Hematopoietic multipotent progenitor cell treated with erythropoietin and hydrocortisone succinate and interleukin-3 and kit ligand, for 4 days (in vitro differentiated cells): ENCODE measurements at places on chromosomes 2 and 18.

DNA sequence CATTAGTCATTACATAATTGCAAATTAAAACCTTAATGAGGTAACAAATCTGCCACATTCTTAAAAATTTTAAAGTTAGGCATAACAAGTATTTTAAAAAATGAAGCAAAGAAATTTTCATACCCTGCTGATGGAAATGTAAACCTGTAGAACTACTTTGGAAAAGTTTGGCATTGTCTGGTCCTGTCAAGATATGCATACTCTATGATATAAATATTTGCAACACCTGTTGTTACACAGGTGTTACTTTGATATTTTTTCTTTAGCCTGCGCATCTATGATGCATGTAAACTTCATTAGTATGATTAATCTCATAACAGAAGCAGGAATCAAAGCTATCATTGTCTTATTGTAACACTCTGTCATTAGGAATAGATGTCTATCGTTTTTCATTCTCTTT lies 634.3 kb downstream of the TRIB2 start:
- DNase-seq: no peak

- no peak for DNase-seq
Observed at GRCh38 chr2:42296226-42296625, 64.8 kb downstream of the COX7A2L start.

GRCh38 chr2:6441800-6442199 lies 423.9 kb downstream of the CMPK2 start:
- no peak for DNase-seq

DNA sequence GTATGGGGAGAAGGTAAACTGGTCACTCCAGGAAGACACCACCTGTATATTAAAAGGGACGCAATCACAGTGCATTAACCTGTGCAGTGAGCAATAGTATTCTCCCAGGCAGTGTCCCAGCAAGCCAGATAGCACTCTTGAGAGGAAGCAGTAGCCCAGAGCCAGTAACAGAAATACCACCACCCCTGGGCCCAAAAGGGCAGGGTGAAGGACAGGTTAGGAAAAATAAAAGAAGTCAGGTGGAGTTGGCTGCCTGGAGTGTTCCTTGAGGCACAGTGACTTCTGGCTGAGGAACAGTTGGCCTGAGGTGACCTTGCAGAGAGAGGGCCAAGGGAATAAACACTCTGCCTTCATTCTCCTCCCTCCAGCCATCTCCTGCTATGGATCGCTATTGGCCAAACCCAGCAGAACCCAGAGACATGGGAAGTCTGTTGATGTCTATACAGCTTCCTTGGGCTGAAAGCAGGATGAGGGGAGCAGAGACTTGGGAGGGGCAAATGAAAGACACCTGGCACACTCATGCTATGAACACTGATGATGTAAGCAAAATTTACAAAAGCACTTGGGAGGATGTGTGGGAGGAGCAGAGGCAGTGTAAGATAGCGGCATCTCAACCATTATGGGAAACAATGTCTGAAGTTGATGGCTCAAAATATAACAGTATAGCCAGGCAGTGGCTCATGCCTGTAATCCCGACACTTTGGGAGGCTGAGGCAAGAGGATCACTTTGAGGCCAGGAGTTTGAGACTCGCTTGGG lies 7.5 kb downstream of the C18orf32 start:
- DNase-seq: no peak

DNA sequence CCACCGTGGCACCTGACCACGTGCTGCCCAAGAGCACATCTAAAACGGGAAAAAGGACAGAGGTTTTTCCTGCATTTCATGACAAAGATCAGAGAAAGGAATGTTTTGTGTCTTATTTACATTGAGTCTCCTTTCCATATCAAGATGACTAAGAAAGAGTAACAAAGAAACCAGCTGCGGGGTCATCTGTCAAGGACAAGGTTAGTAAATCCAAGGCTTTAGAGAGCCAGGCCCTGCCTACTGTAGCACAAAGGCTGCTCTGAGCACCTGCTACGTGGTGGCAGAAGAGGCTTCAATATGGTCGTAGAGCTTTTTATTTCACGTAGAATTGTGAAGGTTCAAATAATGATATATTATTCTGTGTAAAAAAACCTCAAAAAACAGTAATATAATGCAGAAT lies 51.0 kb downstream of the PRELID3A start:
- no peak for DNase-seq

- no peak for DNase-seq
Observed at GRCh38 chr2:85183076-85183475, 49.9 kb downstream of the TCF7L1 start.

DNA sequence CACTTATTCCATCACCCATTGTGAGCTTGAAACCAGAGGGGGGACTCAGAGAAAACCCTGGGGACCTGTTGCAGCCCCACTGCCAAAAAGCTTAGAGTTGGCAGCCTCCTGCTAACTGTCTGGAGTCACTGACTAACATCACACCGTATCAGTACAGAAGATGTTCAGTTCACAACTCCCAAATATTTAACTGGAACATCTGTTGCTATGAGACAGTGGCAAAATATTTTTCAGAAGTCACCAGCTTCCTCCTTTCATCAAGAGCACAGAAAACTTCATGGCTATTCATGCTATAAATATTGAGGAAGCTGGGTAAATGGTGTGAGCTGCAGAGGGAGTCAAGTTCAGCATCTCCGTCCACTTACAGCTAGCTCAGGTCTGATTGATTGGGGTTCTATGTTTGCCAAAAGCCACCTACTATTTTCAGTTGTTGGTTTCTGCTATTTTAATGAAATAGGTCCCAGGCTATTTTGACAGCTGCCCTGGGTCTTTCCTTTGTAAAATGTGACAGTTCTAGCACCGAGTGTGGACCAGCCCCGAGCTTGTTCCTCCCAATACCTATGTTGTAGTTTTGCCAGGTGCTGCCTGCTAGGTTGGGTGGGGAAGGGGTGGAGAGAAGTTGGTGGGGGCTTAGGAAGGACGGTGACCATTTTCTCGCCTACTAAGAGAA lies 9.8 kb downstream of the TUBB6 start:
- peak; percentile 67 for DNase-seq

- no peak for DNase-seq
Observed at GRCh38 chr2:7264791-7265190, 347.6 kb downstream of the RNF144A start.

GRCh38 chr2:131419441-131419840 lies 55.5 kb upstream of the RAB6D start:
- no peak for DNase-seq

DNA sequence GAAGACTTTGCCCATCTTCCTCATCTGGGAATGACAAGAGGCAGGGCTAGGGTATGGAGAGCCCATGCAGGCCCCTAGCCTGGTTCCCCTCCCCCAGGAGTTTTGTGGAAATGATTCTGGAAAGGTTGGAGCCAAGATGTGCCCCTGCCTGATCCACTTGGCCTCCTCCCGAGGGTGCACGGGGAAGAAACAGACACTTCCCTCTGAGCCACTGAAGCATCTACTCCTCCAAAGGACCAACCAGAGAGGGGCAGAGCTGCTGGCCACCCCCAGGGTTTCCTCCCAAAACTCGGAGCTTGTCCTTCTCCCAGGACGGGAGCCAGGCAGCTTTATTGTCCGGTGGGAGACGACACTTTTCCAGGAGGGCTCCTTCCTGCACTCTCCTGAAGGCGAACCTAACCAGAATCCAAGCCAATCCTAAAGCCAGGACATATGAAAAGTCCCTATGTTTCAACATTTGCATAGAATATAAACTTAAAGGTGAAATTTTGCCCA lies 149.2 kb upstream of the COPS8 start:
- no peak for DNase-seq

DNA sequence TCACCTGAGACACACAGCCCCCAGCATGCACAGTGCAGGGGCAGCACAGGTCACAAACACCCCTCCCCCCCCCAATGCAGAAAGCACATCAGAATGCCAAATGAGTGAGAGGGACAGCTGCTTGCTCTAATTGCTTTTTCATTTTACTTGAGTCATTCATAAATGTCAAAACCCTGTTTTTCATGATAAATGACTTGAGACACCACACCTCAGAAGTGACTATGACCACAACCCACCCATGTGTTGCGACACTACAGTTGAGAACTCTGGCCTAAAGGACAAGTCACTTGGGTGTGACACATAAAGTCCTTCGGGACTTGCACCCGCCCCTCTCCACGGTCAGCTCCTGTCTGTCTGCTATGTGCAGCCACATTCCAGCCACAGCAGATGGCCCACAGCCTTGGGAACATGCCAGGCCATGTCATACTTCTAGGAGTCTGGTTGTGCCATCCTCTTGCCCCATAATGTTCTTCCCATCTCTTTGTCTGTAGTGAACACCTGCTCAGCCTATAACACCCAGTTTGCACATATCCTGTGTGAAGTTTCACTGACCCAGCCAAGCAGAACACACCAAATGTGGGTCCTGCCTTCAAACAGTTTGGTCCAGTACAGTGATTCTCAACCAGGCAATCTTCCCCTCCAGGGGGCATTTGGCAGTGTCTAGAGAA lies 30.2 kb upstream of the RIOK3 start:
- peak; percentile 92 for DNase-seq

- DNase-seq: no peak
Observed at GRCh38 chr2:225013425-225014365, 28.6 kb downstream of the DOCK10 start.

GRCh38 chr2:26784570-26785234 lies 1.2 kb upstream of the CENPA start:
- no peak for DNase-seq

DNA sequence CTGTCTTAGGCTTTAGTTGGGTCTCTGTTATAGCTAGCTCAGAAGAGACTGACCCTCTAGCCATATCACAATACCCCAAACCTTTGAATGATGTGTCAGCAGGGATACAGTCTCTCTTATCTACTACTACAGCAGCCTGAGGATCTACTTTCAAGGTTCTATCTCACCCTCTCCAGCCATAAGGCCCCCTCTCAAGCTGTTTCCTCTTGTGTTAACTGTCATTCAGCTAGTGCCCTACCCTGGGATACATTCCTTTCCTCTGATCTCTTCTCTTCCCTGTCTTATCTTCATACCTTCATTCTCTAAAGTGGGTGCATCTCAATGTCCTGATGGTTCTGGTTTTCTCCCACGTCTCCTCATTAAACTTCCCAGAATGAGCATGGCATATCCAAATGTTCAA lies 434.7 kb downstream of the NRXN1 start:
- DNase-seq: peak; percentile 18

GRCh38 chr2:215535741-215536140 lies 99.9 kb upstream of the FN1 start:
- DNase-seq: no peak

GRCh38 chr2:127074936-127075335 lies 32.0 kb downstream of the BIN1 start:
- no peak for DNase-seq

DNA sequence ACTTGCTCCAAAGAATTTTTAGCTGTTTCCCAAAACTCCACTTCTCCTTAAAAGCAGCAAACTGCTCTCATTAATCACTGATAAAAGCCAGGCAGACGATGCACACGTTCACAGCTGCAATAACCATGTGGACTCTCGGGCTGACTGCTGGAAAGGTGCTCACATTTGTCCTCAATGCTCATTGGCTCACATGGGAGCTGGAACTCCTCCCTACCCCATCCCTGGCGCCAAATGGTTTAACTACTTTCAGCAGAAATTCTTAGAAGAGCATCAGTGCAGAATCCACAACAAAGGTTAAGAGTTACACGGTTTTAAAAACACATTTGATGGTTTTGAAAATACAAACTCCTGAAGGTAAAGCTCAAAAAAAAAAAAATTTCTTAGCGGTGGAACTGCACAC lies 117.1 kb downstream of the NOL10 start:
- DNase-seq: no peak

DNA sequence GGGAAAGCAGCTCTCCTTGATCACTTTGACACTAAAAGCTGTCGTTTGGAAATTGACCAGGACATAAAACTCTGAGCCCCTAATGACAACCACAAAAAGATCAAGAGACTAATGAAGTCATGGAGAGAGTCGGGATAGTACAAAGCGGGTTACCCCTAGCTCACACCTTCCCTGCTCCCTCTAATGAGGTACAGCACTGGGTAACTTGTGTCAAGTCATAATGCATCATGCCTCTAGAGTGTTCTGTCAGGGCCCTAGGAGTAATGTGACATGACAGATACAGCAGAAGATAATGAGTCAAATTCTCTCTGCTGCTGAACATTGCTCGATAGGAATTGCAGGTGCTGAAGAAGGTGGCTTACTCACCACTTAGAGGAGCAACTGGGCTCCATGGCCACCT lies 130.7 kb downstream of the AQP4 start:
- DNase-seq: no peak

GRCh38 chr2:39380525-39381150 lies 56.4 kb downstream of the MAP4K3 start:
- DNase-seq: no peak

- DNase-seq: no peak
Observed at GRCh38 chr2:73105511-73105971, 7.2 kb downstream of the RAB11FIP5 start.

DNA sequence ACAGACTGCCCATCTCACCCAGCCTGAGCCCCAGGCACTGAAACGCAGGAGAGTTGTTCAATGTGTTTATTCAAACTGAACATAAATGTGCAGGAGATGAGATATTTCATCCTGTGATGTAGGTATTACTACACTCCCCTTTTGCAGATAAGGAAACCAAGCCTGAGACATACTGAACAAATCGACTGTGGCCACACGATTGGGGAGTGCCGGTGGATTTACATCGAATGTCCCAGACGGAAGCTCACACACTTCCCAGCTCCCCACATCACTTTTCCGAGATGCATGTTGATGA lies 94.8 kb upstream of the ALKAL2 start:
- DNase-seq: no peak

DNA sequence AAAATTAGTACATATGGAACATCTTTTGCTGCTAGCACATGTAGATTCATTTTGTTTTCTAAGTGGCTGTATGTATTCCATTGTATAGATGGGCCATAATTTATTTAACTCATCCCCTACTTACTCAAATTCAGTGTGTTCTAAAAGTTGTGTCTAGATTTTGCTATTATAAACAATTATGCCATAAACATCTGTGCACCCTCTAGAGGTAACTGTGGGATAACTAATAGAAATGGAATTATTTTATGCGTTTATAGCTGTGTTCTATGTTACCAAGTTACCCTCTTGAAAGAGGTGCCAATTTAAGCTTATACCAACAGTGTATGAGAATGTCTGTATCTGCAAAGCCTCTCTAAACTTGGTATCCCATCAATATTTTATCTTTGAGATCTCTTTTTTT lies 100.4 kb downstream of the MMADHC start:
- DNase-seq: no peak

DNA sequence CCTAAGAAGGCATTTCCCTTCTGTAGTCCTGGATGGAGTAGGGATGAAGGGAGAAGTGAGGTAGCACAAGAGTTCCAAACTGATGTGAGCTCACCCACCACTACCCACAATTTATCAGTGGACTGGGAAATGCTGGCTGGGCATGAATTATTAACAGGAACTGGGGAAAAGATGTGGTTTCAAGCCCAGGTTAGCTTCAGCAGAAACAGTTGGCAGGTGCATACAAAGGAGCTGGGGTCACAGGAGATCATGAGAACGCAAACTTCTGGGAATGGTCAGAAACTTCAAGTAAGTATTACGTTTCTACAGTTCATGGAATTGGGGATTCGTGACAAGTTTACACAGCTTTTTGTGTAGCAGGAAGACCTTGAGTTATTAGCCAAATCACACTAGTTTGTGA lies 5.4 kb downstream of the CCDC141 start:
- DNase-seq: no peak
